ENCODE measurements at places on chromosomes 4 and X.
A peak's percentile ranks its signal among the peaks of the same experiment; 100 is the strongest.

GRCh38 chr4:169604131-169604900 lies 8.1 kb downstream of the NEK1 start:
- ATAC-seq: no peak

- no peak for ATAC-seq
These were observed 34.8 kb downstream of the OSTC start for GRCh38 chr4:108685036-108685686.

- ATAC-seq: no peak
These were observed 61.5 kb upstream of the AP1S2 start for GRCh38 chrX:15915959-15916703.

GRCh38 chr4:2813446-2814405 lies 20.8 kb downstream of the SH3BP2 start:
- no peak for ATAC-seq

- ATAC-seq: no peak
These were observed 188.3 kb downstream of the SH3BGRL start for GRCh38 chrX:81390237-81390636.

DNA sequence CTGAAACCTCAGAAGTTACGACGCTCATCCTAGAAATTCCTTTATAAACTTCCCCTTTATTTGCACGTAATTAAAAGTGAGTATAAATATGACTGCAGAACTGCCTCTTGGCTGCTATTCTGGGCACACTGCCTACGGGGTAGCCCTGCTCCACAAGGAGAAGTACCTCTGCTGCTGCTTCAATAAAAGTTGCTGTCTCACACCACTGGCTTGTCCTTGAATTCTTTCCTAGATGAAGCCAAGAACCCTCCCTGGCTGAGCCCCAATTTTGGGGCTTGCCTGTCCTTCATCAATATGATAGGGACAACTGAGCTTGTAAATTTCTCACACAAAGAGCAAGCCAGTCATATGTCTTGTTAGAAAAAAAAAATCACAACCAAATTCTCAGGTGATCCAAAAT lies 115.8 kb downstream of the VEGFC start:
- no peak for ATAC-seq

DNA sequence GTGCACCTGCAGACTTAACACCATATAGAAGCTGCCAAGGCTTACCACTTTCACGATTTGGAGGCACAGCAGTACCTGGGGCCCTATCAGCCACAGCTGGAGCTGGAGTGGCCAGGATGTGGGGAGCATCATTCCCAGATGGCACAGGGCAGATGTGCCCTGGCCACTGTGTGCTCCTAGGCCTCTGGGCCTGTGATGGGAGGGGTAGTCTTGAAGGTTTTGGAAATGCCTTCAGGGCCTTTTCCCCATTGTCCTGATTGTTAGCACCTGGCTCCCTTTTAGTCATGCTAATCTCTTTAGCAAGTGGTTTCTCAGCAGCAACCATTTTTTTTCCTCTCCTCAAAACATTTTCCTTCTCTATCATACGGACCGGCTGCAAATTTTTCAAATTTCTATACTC lies 490.2 kb downstream of the RAB28 start:
- ATAC-seq: no peak

DNA sequence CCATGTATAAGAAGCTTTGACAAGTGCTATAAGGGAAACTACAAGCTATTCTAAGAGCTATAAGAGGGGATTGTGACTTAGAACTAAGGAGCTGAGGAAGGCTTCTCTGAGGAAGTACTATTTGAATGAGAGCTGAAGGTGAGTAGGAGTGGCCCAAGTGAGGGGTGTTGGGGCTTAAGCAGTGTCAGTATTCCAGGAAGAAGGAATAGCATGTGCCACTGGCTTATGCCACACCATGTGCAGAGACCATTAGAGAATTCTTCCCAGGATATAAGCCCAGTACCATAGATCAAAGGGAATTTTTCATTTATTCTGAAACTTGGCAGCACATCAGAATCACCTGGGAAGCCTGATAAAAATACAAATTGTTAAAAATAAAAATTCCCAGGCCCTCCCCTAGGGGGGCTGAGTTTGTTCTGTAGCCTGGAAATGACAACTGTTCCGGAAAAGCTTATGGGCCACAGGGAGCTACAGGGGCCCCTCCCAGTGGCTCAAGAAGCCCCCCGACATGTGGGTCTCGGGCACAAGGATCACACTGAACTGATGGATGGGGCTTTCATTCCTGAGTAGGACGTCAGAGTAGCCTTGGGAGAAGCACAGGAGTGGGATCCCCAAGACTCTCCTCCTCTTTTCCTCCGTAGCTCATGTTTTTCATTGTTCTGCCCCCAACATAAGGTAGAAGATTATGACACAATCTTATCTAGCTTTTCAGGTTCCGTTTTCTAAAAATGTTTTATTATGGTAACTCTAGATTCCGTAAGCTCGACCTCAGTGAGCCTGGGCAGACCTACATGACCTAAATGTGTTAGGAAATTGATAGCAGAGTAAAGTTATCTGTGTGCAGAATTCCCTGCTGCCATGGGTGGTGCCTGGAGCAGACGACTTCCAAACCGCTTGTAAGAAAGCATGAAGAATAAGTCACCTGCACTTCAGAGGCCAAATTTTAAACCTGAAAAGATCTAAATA lies 119.3 kb downstream of the AFF1 start:
- no peak for ATAC-seq

- ATAC-seq: no peak
These were observed 25.9 kb downstream of the ADH1A start for GRCh38 chr4:99264927-99265326.

DNA sequence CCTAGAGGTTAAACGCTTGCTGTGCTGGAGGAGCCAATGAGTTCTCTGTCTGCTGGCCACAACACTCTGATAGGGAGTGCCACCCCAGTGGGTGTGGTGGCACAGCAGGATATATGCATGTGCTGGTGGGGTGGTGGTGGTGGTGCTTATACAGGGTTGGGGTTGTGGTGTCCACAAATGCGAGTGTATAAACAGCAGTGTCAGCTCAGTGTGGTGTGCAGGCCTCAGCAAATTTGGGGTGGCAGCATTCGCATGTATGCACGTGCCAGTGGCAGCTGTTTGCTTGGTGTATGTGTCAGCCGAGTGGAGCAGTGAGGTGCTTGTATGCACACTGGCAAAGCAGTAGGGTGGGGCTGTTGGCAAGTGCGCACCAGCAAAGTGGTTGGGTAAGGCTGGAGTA lies 157.4 kb downstream of the FAM47A start:
- ATAC-seq: no peak

GRCh38 chr4:11525085-11525484 lies 96.4 kb upstream of the HS3ST1 start:
- no peak for ATAC-seq

GRCh38 chr4:14562901-14563300 lies 439.4 kb upstream of the CPEB2 start:
- no peak for ATAC-seq

DNA sequence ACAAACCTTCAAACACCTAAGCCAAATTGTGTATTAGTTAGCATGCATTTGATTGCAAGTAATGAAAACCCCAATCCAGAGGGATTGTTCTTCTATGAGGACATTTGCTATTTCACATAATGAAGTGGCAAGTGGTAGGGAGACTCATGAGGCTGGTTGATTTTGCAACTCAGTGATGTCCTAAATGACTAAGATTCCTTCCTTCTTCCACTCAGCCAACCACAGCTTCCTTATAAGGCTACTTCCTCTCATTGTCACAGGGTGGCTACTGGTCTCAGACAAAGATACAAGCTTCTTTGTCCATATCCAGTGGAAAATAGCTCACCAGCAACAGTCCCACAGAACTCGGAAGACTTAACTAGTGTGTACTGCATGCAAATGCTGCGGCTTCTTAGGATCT lies 5.3 kb upstream of the OTC start:
- no peak for ATAC-seq

GRCh38 chr4:6575503-6576240 lies 683 bp downstream of the MAN2B2 start:
- peak; percentile 11 for ATAC-seq

GRCh38 chrX:38656350-38656915 lies 95.1 kb downstream of the TSPAN7 start:
- ATAC-seq: no peak

DNA sequence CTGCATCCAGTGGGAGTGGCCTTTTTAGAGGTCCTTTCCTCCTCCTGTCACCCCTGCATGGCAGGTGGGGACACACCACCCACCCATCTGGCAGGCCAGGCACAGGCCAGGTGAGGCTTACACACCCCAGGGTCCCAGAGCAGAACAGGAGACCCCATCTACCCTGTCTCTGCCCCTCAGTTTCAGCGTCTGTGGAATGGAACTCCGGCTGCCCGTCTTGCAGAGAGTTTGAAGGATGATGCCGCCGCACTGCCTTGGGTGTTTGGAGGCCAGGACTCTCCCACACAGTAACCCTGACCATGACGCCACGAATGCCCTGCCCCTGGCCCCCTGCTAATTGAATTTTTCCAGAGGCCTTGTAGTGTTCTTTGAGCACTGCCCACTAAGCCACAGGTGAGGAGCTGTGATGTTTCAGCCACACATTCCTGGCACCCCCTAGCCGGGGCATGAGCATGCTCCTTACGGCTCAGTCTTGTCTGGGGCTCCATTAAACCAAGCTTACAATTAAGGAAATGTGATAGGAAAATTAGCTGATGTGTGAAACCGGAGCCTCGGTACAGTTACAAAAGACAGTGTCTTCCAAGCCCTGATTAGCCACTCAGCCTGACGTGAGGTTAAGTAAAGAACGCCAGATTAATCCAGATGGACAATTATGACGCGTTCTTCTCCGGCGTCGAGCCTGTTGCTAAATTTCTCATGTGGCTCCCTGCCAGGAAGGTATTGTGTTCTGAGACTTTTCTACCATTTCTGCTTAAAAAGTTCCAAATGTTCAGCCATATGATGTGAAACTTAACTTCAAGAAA lies 39.3 kb downstream of the HMX1 start:
- peak; percentile 18 for ATAC-seq

- no peak for ATAC-seq
These were observed 638.1 kb upstream of the AGA start for GRCh38 chr4:178080312-178080711.

Data from stimulated activated memory B cell treated with anti-CD40 and anti-IgM and Interleukin-4, amounts not matched to agents 10 μg/mL and 1 μg/mL and 100 μg/mL, for 72 hours (primary cell).